ENCODE measurements at places on chromosomes 5 and 9.

DNA sequence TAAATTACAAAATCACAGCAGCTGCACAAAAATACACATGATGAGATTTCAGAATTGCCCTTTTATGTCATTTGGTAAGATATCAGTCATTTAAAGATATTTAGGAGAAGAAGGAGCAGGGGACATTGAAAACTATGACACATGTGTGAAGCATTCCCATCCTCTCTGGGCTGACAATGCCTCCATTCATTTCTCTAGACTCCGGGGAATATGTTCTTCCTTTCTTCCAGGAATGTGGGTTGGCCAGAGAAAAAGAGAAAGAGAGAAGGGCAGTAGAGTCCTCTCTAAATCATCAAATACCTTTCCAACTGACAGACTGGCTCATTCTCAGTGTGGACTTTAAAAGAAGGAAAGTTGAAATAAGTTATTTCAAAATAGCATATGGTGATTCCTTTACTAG is 205.6 kb upstream of the ADAMTSL1 start:
- no peak for DNase-seq

DNA sequence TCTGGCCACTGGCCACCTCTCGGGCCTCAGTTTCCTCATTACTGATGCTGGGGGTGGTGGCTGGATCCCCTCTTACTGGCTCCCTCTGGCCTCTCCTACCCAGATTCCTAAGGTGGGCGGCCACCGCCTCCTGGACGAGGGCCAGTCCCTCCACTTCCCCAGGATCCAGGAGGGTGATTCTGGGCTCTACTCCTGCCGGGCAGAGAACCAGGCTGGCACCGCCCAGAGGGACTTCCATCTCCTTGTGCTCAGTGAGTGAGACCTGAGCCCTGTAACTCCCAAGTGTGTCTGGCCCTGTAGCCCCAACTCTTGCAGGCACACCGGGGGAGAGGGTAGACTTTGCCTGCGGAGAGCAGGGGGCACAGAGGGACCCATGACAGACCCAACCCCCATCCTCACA is 83.3 kb downstream of the HMCN2 start:
- DNase-seq = no peak

- no peak for DNase-seq
Measured at GRCh38 chr9:92098638-92099037, 16.6 kb downstream of the SPTLC1 start.

- DNase-seq = no peak
Measured at GRCh38 chr9:2291980-2292704, 277.0 kb downstream of the SMARCA2 start.

DNA sequence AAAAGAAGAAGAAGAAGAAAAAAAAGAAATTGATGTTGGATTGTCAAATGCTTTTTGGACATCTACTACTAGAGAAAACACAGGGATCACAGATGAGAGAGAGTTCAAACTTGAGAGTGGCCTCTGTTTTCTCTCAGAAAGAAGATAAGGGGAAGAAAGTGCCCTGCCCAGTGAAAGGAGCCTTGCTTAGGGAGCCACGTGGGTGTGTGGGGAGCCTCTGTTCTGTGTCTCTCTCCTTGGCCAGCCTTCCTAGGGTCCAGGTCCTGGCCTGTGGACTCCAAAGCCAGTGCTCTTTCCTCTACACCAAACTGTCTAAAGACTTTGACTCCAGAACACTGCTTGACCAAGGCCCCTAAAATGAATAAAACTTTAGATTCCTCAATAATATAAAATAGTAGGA is 22.0 kb upstream of the COL15A1 start:
- DNase-seq = no peak

- DNase-seq = no peak
Measured at GRCh38 chr5:79035237-79035636, 34.2 kb downstream of the DMGDH start.

DNA sequence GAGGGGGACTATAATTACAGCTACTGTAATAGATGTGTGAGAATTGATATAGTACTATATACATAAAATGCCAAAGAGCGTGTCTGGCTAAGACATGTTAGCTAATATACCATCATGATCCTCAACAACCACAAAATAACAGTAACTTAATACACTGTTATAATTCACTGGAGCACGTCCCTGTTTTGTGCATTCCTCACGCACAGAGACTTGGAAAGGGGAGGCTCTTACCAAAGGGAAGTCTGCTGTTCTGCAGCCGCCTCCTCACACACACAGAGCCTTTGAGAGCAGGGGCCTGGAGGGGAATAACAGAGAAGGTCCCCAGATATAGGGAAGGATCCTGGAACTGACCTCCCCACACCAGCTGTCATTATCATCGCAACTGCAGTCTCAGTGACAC is 97.3 kb downstream of the ANKRD18A start:
- DNase-seq = no peak

DNA sequence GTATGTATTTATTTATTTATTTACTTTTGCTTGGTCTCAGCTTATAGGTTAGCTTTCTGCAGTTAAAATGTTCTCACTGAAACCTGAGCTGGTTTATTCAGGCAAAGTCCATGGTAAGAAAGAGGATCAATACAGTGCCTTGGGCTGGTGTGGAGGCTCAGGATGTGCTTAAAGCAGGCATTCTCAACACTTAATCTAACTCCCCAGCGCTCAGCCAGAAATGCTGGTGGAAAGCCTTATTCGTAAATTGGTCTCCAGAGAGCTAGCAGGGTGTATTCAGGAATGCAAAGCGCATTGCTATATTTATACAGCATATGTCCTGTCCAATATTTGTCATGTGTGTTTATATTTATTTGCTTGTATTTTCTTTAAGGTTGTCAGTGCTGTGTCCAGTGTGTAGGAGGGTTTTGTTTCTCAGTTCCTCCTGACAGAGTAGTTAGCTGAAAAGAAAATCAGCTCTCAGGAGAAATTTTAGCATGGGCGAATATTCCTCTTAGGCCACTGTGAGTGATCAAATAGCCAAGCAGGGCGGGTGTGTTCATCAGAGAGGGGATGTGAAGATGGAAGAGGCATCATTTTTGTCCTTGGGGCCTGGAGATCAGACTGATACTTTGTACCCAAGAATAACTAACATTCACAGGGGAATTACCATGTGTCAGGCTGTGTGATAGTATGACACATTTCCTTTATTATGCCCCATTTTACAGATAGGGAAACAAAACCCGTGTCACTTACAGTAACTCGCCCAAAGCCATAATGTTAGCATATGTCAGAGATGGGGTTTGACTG is 65.8 kb downstream of the DOCK2 start:
- peak; percentile 58 for DNase-seq

DNA sequence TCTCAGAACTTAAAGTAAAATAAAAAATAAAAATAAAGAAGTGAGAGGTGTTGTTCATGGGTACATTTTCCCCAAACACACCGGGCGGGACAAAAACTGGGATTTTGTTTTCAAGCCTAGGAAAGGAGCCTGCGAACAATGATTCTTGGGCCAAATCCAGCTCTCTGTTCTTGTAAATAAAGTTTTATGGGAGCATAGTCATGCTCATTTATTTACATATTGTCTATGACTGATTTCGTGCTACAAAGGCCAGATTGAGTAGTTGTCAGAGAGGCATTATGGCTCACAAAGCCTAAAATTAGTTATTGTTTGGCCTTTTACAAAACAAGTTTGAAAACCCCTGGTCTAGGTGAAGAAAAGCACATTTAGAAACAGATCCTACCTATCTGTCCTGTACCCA is 821.0 kb upstream of the GRAMD2B start:
- no peak for DNase-seq

DNA sequence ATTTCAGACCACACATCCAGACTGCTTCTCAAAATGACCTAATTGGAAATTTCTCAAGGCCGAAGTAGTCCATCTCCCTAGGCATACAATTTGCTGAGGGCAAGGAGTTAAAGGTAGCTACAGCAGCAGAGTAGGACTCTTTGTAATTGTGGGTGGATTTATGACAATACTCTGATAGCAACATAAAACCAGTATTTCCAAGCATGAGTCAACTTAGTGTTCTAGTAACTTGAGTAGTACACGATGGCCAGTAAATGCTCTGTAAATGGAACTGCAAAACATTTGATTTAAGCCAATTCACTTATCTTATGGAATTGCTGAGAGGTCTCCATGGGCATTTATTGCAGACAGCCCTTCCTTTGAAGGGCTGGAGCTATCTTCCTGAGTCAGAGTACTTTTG is 352.2 kb downstream of the PLK2 start:
- DNase-seq = no peak

- no peak for DNase-seq
Measured at GRCh38 chr5:149886692-149887470, 57.7 kb downstream of the PDE6A start.

DNA sequence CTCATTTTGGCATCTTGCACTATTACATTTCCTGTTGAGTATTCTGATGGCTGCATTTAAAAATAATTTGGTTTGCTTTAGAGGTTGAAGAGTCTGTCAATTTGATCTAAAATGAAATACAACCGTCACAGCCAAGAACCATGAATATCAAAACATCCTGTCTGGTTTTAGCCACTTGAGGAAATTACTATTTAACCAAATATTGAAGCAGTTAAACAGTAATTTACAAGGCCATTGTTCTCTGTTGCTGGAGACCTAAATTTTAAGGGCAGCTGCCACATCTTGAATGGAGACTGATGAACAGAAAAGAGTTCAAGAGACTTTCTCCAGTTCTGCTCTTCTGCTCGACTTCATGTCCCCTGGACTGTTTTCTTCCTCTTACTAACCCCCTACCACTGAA is 549.4 kb downstream of the LRRC70 start:
- DNase-seq = no peak

- no peak for DNase-seq
Measured at GRCh38 chr5:82613891-82614290, 335.7 kb upstream of the RPS23 start.

GRCh38 chr5:69285448-69286116 is 47.0 kb downstream of the CCDC125 start:
- DNase-seq = no peak

GRCh38 chr5:57152316-57152715 is 21.5 kb upstream of the GPBP1 start:
- no peak for DNase-seq
